Activated naive CD8-positive, alpha-beta T cell treated with anti-CD3 and anti-CD28 coated beads, Interleukin-2, amount 50 U/mL, for 16 hours (primary cell): ENCODE measurements at places on chromosomes 5 and 9.

DNA sequence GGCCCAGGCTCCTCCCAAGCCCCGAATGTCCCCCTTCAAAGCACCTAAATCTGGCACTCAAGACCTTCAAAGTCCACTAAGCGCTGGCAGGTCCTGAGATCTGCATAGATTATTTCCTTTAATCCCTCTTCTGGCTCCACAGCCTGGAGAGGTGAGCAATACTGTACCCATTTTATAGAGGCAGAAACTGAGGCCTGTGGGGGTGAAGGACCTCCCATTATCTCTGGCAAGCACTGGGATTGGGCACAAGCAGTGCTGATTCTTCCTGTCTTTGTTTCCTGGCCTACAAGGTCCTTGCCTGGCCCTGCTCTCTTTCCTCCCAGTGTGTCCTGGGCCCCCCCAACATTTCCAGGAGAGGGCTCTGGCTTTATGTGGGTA, 252.3 kb downstream of the PBX3 start:
- no peak for DNase-seq

DNA sequence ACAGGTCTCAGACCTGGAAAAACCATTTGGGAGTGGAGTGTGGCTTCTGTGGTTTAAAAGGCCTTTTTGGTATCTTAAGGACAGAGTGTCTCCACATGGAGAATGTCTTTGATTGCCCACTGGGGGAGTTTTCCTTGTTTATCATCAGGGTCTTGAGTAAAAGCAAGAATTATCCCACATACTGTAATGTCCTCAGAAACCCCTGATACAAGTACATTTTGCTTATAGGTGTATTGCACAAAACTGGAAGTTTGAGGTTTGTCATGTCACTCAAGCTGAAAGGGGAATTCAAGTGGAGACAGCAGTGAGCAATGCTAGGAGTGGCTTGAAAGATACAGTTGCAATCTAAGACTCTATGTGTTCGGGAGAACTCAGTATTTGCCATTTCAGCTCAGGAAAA, 62.7 kb upstream of the GRAMD2B start:
- DNase-seq: no peak

DNA sequence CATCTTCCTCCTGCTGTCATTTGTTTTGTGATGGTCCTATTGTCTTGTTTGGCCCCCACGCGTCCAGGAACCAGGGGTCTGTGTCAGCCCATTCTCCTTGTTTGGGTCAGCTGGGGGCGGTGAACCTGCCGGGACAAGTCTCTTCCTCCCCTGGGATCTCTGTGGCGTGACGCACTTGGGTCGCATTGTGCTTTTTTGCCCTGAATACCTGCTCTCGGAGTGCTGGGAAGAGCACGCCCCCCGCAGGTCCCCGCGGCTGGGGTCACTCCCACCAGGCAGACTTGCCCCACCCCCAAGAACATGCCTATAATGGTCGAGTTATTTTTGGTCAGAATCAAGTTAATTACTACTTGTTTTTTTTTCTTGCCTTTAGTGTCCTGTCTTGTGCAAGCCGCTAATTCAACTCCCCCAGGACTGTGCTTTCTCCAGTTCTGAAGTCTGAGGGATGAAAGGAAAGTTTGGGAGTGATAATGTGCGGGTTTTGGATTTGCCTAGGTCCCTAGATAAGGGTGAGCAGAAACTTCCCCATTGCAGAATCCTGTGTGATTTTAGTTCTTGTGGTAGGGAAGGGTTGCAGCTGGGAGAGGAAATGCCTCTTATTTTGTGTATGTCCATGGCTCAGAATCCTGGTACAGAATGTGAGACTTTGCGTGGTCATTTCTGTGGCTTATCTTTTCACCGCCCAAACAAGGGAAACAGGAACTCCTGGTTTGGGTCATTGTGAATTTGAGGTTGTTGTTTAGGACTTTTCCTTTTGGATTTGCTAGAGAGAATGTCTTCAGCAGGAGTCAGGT, 789 bp downstream of the ACER2 start:
- DNase-seq: no peak

GRCh38 chr9:73816905-73817304, 665.2 kb downstream of the ANXA1 start:
- DNase-seq: no peak

GRCh38 chr5:57719216-57719615, 236.6 kb upstream of the ACTBL2 start:
- no peak for DNase-seq

GRCh38 chr5:56755036-56755555, 60.3 kb upstream of the MAP3K1 start:
- no peak for DNase-seq

- no peak for DNase-seq
Measured at GRCh38 chr5:10077791-10078545, 171.7 kb downstream of the ATPSCKMT start.

- DNase-seq: no peak
Measured at GRCh38 chr9:128325629-128326028, 3.0 kb downstream of the COQ4 start.
